Hematopoietic multipotent progenitor cell (in vitro differentiated cells): ENCODE measurements at places on chromosomes 12 and 14.

GRCh38 chr14:54116972-54117371 is 160.3 kb upstream of the BMP4 start:
- no peak for DNase-seq

DNA sequence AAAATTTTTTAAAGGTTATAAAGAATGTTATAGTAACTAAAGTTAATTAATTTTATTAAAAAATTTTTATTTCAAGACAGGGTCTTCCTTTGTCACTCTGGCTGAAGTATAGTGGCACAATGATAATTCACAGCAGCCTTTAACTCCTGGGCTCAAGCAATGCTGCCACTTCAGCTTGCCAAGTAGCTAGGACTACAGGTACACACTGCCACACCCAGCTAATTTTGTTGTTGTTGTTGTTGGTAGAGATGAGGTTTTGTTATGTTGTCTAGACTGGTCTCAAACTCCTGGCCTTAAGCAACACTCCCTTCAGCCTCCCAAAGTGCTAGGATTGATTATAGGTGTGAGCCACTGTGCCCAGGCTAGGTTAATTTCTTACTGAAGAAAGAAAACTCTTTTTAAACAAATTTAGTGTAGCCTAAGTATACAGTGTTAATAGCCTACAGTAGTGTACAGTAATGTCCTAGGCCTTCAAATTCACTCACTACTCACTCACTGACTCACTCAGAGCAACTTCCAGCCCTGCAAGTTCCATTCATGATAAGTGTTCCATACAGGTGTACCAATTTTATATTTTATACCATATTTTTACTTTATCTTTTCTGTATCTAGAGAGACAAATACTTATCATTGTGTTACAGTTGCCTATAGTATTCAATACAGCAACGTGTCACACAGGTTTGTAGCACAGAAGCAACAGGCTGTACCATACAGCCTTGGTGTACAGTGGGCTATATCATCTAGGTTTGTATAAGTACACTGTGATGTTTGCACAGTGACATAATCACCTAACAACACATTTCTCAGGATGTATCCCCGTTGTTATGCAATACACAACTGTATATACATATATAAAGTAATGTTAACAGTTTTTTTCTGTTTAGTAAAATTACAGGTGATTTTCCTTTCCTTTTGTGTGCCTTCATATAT is 24.7 kb upstream of the DNAAF2 start:
- no peak for DNase-seq

GRCh38 chr12:66010787-66011547 is 119.6 kb downstream of the LLPH start:
- no peak for DNase-seq

- no peak for DNase-seq
These were observed 159.5 kb downstream of the VRK1 start for GRCh38 chr14:96956464-96957239.

DNA sequence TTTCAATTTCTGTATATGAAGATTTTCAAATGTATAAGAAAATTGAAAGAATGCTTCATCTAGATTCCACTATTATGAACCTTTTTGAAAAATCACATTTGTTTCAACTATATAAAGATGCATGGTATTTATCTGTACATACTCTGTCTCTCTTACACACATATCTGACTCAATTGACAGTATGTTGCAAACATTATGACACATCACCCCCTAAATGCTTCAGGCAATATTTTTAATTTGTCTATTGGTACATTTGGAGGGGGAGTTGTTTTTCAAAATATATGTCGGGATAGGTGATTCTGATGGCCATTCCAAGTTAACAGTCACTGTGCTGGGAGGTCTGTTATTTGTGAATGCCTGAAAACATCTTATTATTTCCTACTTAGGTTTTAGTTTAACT is 14.4 kb downstream of the PCNX1 start:
- no peak for DNase-seq

DNA sequence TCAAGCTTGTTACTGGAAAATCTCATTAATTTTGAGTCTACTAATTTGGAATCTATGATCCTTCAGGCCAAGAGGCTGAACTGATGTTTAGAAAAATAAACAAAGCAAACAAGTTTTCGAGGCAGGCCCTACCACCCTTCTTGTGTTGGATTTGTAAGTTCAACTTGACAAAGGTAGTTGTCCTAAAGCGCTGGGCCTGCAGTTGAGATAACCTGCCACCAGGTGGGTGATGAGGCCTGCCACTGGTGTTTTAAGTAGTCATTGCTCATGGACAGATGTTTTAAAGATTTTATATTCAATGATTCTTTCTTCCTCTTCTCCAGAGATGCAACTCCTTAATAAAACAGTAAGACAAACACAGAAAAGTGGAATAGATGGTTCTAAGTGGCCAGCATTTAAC is 19.4 kb downstream of the ACVRL1 start:
- DNase-seq: peak; percentile 76

GRCh38 chr12:110171636-110172035 is 47.5 kb downstream of the IFT81 start:
- DNase-seq: no peak

- DNase-seq: no peak
These were observed 5.2 kb downstream of the FKBP3 start for GRCh38 chr14:45128963-45129629.

GRCh38 chr14:85572845-85573244 is 42.9 kb downstream of the FLRT2 start:
- no peak for DNase-seq

- DNase-seq: no peak
These were observed 57.7 kb downstream of the WDR20 start for GRCh38 chr14:102197317-102197853.

DNA sequence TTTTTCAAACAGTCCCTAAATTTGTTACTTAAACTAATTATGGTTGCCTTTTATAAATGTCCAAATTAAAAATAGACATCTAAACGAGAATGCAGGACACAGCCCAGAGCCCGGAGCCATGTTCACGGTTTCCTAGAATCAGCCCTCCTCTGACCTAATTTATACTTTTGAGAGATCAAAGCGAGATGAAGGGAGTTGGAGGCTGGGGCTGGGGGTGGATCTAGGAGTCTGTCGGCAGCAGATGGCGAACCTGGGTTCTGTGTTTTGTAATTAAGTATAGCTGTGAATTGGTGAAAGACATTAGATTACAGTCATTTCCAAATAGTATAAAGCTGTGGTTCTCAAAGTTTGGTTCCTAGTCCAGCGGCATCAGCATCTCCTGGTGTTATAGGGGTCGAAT is 210.1 kb downstream of the SLC41A2 start:
- DNase-seq: no peak

DNA sequence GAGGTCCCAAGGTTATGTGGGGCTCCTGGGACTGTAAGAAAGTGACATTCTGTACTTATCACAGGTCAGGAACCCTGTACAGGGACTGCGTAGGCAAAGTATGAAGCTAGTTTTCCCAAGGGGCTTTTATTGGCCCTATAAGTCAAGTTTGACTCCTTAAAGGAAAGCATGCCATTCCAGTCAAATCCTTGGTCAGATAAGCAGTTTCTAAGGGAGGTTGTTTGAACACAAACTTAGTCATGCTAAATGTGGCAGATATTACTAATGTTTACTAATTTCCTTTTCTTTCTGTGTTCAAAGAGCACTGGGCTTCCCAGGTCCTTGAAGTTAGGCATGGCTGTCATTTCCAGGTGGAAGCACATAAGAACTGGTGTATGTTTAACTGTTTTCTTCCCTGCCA is 472.4 kb downstream of the ATP23 start:
- DNase-seq: no peak

DNA sequence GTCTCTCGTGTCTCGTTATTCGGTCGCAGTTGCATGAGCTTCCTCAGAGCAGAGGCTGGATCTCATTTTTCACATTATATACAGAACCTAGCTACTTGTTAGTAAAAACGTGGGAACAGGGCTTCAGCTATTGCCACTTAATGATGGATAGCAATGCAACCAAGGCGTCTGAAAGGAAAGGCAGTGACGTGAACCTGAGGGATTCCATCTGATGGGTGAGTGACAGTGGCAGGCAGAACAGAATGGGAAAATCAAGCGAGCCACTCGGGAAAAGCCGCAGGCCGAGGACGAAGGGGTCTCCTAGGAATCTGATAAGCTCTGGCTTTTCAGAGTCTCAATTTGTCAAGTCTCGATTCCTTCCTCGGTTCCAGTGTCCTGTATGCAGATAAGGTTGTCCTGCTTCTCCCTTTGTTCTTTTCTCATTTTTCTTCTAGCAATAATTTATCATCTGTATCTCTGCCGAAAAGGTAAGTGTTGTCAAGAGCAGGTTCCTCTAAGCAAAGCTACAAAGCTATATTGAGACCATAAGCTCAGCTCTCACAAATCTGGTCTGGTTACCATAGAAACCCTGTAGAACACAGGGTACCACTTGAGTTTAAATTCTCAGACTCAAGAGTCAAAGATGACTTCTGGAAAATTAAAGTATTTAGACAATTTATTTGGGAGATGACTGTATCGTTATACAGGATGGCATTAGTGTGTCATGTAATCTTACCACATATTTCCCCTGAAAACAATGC is 416.6 kb downstream of the GLT1D1 start:
- DNase-seq: no peak

DNA sequence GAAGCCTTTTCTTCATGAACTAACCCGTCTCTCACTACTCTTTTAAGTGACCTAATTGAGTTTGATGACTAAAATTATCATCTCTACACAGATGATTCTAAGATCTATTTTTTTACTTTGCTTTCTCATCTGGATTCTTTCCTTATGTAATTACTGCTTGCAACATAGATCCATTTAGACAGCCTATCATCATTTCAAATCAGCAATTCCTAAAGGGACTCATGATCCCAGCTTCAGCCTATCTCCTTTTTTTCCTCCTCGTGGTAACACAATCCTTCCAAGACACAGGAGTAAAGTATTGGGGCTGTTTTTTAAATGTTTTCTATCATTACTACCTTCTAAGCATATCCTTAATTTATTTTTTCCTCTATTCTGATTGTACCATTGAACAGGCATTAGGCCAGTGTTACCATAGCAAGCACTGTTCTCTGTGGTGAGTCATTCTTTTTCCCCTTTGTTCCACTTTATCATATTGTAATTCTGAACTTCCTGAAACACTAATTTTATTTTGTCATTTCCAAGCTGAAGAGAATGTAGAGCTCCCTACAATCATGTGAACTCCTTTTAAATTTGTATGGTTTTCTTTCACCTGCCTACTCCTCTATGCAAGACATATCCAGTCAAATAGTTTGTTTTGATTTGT is 190.4 kb upstream of the FAR2 start:
- DNase-seq: no peak

DNA sequence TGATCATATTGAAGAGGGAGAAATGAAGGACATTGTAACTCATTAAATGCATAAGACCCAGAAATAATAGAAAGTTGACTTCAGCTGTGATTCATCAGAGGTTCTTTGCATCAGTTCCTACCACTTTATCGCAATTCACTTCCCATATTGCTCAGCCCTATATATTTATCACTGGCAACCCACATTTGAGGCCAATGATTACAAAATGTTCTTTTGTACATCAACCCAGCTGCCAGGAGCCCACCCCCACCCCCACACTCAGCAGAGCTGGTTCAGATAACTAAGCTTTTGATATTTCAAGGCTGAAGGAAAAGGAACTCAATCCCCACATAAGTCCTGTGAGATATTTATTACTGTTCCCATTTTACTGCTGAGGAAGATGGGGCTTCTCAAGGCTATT is 51.2 kb upstream of the TMPO start:
- peak; percentile 16 for DNase-seq

DNA sequence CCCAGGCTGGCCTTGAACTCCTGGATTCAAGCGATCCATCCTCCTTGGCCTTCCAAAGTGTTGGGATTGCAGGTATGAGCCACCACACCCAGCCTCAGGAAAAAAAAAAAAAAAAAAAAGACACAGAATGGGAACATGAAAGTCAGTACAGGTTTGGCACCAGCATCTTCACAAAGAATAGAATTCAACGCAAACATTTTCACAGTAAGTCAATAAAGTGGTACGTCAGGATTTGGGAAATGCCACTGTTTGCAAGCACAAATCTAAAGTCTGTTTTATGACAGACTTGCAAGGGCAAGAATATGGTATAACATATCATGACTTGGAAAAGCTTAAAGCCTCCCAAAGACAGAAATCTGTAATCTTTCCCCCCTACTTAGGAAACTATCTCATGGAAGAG is 34.9 kb upstream of the WDR89 start:
- DNase-seq: no peak

- no peak for DNase-seq
These were observed 127.3 kb upstream of the PLEKHA5 start for GRCh38 chr12:19002216-19002615.

DNA sequence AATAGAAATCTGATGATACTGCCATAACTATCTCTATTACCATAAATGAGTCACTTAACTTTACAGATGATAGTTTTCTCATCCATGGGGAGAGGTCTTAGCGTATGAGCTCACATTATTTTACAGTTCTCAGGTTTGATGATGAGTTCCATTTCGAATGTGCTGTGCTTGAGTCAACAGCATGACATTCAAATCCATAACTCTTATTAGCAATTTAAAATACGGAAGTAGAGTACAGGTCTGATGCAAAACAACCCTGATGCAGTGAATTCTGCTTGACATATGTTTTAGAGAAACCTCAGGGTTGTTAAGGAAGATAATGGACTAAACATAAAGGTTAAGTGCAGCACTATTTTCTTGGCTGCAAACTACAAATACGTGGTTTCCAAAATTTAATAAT is 30.0 kb downstream of the C14orf39 start:
- DNase-seq: no peak

- no peak for DNase-seq
These were observed 138.8 kb downstream of the DACT1 start for GRCh38 chr14:58776516-58776915.

- DNase-seq: no peak
These were observed 296.6 kb downstream of the ADGRD1 start for GRCh38 chr12:131250028-131250950.

- no peak for DNase-seq
These were observed 715.6 kb upstream of the FLRT2 start for GRCh38 chr14:84814391-84814790.

DNA sequence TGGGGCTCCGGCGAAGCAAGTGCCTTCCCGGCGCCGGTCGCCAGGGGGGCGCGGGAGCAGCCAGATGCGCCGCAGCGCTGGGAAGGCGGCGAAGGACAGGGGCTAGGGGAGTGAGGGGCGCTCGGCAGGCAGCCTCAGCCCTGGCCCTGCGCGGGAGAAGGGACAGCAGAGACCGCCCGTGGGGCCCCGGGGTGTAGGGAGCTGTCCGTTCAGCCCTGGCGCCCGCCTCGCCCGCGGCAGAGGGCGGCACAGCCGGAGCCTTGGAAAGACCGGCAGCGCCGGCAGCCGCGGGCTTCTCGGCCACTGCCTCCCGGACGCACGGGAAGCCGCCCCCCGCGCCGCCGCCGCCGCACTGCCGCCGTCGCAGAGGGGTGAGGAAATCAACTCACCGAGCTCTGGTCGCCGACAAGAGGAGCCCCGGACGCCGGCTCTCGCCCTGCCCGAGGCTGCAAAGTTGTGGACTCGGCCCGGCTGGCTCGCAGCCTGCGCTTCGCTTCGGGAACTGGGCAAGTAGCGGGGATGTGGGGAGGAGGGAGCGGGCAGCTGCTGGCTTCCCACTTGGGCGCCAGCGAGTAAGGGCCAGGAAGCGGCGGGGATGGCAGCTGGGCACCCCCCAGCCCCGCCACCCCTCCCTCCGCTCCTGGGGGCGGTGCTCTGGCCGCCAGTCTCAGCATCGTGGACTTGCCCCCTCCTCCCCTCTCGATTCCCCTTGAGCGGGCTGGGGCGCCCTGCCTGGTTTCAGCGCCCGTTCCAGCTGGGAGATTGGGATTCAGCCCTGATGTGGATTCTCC is at the start of gene ZDHHC22:
TSS of gene ZDHHC22 (minus strand) at position 578 of the 791 bp plus-strand sequence. CDS start 2,053 bp downstream, outside the sequence.
- DNase-seq: peak; percentile 41

- no peak for DNase-seq
These were observed 2.9 kb upstream of the NAB2 start for GRCh38 chr12:57085999-57086492.

- no peak for DNase-seq
These were observed 26.9 kb downstream of the JAG2 start for GRCh38 chr14:105141486-105142281.
